ENCODE measurements at places on chromosomes 2 and 18.

DNA sequence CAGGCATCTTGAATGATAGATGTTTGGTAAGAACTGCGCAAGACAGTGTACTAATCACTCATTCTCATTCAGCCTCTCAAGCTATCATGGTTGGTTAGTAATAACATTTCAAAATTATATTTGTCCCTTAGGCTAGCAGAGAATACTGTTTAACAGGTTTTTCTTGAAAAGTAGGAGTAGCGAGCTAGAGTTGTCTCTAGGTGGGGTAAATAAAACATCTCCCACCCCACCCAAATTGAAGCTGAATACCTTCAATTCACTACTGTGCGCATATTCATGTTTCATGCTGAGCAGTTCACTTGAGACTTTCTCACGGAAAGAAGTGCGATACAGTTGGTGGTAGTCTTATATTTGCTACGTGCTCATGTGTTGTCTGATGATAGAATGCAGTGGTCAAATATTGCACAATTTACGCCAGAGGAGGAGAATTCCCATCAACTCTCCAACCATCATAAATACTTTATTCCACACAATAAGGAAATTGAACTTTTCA, 49.3 kb downstream of the NEDD4L start:
- DNase-seq: no peak

DNA sequence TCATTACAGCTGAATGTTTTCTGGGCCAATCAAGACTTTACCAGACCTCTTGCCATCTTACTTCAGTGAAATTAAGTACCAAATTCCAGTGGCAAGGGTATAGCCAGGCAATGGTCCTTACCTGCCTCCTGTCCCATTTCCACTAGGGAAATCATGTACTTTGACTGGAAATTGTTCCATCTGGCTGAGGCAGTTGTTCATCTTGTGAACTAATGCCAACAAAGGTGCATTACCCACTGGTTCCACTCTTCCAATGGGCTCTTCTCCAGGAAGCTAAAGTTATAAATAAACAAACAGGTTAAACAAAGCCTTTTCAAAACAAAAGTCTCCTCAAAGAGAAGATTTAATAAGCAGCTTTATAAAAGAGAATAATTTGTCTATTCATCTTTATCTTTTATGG, 80.7 kb upstream of the DNER start:
- DNase-seq: no peak

- DNase-seq: no peak
Observed at GRCh38 chr18:70501358-70501757, 212.5 kb downstream of the SOCS6 start.

GRCh38 chr2:113218283-113219091, 44.7 kb downstream of the PSD4 start:
- DNase-seq: no peak

DNA sequence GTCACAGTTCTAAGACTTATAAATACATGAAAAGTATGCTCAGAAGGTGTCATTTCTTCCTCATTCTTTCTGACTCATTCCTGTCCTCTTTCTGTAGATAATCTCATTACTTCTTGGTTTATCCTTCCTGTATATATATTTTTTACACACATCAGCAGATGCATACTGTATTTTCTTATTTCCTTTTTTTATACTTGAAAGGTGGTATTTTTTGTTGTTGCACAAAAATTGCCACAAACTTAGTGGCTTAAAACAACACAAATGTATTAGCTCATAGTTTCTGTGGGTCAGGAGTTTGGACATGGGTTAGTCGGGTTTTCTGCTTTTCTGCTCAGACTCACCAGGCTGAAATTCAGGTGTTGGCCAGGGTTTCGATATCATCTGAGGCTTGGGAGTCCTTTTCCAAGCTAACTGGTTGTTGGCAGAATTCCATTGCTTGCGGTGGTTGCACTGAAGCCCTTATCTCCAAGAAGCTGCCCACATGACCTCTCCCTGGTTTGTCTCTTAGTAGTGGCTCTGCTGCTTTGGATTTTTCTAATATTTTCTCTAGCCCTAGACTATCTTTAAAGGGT, 162.6 kb downstream of the FMNL2 start:
- DNase-seq: no peak

- no peak for DNase-seq
Observed at GRCh38 chr2:170716851-170717598, 1.9 kb downstream of the SP5 start.

DNA sequence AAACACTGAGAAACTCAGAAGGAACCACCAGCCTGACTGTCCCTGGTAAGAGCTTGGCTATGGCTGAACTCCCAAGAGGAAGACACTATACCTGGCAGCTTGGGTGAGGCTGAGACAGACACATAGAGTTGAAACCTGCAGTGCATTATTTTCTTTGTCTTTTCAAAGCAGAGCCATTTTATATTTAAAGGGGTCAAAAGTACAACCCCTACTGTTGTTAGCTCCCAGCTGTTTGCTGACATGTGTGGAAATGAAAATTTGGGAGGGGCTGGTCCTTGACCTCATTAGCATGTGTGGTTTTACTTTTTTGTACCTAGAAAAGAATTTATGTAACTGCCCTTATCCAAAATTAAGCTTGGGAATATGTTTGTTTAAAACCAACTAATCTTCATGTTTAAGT, 309.0 kb downstream of the RPRM start:
- no peak for DNase-seq

- no peak for DNase-seq
Observed at GRCh38 chr2:172639823-172640222, 83.9 kb downstream of the PDK1 start.

- no peak for DNase-seq
Observed at GRCh38 chr2:157856187-157856515, 20.0 kb downstream of the ACVR1 start.

- no peak for DNase-seq
Observed at GRCh38 chr18:49038423-49038822, 87.7 kb upstream of the SMAD7 start.

DNA sequence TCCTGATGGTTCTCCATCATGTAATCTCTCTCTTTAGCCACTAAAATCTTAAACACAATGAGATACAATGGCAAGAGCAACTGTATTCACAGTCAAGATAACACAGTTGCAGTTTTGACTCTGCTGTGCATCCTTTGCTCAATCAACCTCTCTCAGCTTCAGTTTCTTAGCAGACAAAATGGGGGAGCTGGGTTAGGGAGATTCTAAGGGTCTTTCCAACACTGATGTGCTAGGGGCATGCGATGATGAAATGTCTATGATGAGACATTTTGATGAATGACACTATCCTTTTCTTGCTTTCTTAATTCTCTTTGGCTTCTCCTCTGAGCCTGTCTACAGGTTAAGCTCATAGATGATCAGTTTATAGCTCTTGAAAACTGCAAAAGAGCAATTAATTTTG, 1.1 kb downstream of the SERPINB10 start:
- no peak for DNase-seq

DNA sequence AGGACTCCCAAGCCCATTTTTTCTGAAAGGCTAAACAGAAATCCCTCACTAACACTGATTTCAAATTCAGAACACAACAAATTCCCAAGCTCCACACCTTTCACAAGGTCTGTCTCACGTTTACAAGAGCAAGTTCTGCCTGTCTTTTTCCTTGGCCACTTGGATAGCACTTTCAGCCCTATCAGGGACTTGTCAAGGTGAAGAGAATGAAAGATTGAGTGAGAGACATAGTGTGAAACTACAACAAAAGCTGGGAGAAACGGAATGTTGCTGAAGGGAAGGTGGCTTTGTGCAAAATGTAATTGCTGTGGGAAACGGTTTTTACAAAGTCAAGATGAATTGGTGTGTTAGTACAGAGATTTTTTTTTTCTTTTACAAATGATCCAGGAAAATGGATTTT, 89.4 kb upstream of the GATA6 start:
- DNase-seq: no peak

- DNase-seq: no peak
Observed at GRCh38 chr2:118091631-118092030, 3.4 kb downstream of the INSIG2 start.

- no peak for DNase-seq
Observed at GRCh38 chr2:141555876-141556470, 574.8 kb downstream of the LRP1B start.

GRCh38 chr2:232925153-232925820, 55.2 kb downstream of the SNORC start:
- DNase-seq: no peak

DNA sequence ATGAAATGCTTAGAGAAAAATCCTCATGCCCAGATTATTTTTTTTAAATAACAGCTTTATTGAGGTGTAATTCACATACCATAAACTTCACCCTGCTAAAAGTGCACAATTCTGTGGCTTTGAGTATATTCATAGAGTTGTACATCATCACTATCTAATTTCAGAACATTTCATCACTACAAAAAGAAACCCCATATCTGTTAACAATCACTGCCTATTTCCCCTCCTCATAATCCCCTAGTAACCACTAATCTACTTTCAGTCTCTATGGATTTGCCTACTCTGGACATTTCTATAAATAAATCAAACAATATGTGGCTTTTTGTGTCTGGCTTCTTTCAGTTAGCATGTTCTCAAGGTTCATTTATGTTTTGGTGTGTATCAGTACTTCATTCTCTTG, 51.4 kb downstream of the OSBPL1A start:
- no peak for DNase-seq

Measured in SHP77 (cell line).